Aorta (tissue), 5 donors: ENCODE measurements at places on chromosomes 12 and 14. TPM values are rescaled to one million over a fixed set of nuclear protein-coding genes. Genes with fewer than 3 reads are reported as not detected.

Gene LRIG3
- 17.1 TPM for polyA plus RNA-seq

Gene ACVRL1
- 3.4 TPM for polyA plus RNA-seq

Gene RPS6KL1
- 3.3 TPM for polyA plus RNA-seq

Gene CCDC38
- polyA plus RNA-seq: not detected

Gene LARP4
- 9.3 TPM for polyA plus RNA-seq

Gene CLEC9A
- polyA plus RNA-seq: not detected

Gene IAPP
- not detected for polyA plus RNA-seq

Gene HOXC13
- not detected for polyA plus RNA-seq

Gene MGAT4C
- polyA plus RNA-seq: 0.03 TPM

Gene APOLD1
- 0.67 TPM for polyA plus RNA-seq

Gene RPGRIP1
- polyA plus RNA-seq: not detected

Gene CLEC4D
- polyA plus RNA-seq: 0.10 TPM

Gene TIMM9
- 65.0 TPM for polyA plus RNA-seq

Gene ARMH4
- polyA plus RNA-seq: 0.92 TPM

Gene SLC15A4
- polyA plus RNA-seq: 21.1 TPM
